Bone marrow (tissue), 2 donors: ENCODE measurements at places on chromosomes 3 and 15.

DNA sequence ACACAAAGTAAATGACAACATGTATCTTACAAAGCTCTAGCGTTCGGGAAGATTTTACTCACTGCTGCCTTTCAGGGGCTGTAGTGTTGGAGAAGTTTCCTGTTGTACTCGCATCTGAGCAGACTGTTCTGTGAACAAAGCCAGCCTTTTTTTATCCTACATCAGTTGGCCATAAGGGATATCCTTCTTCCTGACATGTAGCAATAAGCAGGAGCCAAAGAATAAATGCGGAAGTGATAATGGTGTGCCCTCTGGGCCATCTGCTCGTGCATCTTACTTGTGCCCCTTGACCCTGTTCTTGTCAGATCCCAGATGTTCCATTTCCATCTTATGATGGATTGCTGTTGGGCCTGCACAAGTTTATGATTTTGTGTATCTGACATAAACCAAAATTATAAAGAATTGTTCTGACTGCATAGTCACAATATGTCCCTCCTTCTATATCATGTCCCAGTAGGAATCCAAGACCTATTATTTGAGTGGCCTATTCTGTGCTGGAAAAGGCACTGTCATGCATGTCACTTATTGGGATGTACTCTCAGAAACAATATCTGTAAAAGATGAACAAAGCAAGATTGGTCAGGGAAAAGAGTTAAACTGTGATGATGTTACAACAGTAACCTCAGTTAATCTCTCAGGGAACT, 631.3 kb downstream of the NSUN3 start:
- no peak for DNase-seq

- DNase-seq, result peak; percentile 65
These were observed 34.3 kb downstream of the IRAK2 start for GRCh38 chr3:10198761-10199649.

DNA sequence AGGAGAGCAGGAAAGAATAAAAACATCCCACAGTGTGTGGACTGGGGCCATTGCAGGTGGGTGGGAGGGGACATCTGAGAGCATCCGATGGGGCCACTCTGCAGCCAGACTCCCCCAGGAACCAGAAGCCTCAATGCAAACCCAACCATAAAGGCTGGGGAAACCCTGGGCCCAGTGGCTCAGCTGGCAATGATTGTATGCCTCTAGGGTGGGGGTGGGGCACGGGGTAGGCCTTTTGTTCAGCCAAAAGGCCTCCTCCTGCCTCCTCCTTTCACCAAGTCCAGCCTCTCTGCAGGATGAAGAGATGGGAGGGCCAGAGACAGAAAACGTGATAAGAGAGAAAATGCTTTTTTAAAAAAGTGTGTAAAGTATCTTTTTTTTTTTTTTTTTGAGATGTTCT, 45.5 kb upstream of the HERC1 start:
- no peak for DNase-seq

- no peak for DNase-seq
These were observed 552.9 kb downstream of the DIPK2A start for GRCh38 chr3:144524531-144524930.

DNA sequence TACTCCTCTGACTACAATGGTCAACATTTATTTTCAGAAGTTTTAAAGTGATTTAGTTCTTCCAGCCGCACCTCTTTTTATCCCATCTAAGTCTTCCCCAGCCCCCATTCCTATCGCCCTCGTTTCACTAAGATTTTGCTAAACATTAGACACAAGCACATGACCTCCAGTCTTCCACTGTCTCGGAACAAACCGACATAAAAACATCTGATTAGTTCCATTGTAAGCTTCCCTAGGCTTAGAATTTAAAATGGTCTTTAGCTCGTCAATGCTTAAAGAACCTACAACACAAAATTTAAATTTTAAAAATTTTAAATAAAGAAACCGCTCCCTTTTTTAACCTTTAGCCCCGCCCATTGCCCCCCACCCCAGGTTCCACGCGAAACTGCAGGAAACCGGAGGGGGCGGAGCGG, 284 bp upstream of the TSC22D2 start:
- DNase-seq, result no peak

DNA sequence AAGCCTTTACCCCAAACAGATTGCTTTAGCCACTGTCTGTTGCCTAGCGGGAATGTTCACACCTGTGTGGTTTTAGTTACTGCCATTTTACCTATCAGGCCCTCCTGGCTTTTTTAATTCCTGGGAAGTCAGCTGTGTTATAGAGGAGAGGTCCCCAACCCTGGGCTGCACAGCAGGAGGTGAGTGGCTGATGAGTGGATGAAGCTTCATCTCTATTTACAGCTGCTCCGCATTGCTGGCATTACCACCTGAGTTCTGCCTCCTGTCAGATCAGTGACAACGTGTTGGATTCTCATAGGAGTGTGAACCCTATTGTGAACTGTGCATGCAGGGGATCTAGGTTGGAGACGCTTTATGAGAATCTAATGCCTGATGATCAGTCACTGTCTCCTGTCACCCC, 127.0 kb downstream of the MBNL1 start:
- DNase-seq, result no peak

DNA sequence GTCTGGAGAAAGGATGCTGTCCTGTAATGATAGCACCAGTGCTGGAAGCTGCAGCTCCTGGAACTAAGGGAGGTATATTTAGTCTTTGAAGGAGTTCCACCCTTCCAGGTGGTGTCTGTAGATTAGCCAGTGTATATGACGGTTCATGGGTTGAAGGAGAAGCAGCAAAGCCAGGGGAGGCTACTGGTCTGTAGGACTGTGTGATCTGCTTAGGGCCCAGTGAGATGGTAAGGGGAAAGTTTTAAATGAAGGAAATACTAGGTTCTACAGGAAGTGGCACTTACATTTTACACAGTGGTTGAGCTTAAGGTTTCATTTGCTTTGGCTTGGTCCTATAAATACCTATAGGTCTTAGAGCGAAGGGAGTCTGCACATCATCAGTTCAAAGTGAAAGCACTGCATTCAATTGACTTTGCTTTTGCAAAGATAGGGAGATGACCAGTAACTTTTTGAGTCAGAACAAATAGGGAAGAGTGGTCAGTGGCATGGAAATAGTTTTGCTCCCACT, 5.6 kb downstream of the SLC25A38 start:
- no peak for DNase-seq

DNA sequence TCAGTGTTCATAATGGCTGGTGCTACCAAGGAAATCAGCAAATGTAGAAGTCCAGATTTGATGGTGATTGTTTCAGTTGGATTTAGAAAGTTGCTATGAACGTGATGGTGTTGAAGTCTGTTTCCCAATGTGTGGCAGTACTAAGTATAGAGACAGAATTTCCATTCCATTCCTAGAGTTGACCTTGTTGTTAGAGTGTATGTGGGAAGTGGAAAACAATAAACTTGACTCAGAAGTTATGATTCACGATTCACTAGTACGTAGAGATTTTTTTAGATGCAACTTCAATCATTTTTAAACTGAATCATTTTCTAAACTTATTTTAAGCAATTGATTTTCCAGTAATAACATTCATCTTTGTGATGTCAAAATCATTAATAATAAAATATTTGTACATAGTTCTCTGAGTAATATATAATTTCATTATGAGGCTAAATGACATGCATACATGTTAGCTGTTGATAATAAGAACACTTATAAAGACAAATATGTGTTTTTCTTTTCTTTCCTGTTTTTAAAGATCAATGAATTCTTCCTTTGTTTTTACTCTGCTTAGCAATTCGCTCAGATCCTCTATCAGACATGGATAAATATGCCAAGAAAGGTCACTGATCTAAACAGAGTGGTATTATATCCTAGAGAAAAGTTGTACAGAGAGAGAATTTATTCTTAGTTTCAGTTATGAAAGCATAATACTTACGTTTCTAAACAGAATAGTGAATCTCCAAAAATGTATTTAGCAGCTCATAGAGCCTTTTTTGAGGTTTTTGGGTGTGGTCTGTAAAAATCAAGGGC, 108.8 kb upstream of the GPR149 start:
- DNase-seq, result no peak

- no peak for DNase-seq
These were observed 41.3 kb downstream of the ZNF445 start for GRCh38 chr3:44436181-44436580.

DNA sequence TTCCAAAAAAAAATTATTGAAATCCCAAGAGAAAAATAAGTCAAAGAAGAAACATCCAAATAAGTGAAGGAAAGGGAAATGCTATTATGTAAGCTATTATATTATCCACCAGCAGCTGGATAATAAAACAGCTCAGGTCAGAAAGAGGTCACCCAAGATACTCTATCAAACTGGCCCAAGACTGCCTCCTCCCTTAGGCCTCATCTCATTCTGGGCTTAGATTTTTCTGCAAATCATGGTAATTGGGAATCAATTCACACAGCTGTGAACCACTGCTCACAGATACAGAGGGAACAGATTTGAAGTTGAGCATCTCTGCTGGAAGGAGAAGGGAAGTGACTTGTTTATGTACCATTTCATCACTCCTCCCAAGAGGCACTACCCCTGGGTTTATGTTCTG, 294.6 kb upstream of the DPPA4 start:
- no peak for DNase-seq

- no peak for DNase-seq
These were observed 22.1 kb downstream of the HDAC11 start for GRCh38 chr3:13501958-13502790.

DNA sequence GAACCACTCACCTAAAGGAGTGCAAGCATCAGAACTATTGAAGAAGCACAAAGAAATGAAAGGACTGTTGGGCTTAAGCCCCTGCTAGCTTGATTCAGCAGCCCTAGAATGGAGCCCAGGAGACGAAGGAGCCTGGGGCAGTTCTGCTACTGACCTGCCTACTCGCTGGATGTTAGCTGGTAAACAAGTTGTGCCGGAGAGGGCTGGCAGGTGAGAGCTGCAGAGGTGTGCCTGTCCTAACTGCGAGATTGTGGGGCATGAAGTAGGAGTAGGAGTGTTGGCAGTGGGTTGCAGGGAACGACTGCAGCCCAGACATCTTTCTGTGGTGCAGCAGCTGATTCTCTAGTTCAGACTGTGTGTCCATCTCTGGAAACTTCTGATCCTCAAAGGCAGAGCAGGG, 75.2 kb upstream of the GSK3B start:
- DNase-seq, result no peak

DNA sequence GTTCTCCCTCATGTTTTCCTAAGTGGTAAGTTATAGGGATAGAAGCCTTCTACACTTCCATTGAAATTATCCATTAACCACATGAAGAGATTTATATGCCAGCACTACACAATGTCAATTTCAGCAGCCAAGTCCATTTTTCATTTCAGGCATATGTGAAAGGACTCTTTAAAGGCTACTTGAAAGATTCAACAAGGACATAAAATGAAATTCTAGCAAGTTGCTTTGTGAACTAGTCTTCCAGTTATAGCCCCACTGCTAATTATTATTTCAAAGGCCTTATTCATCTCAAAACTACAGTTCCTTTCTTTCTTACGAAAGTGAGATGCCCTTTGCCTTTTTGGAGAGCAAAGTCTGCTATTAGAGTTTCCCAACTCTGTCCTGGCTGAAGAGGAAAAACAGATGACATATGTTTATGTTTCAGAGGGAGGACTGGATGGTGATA, 66.0 kb upstream of the SLC2A2 start:
- no peak for DNase-seq

- DNase-seq, result no peak
These were observed 112.2 kb upstream of the ETV5 start for GRCh38 chr3:186220911-186221645.

GRCh38 chr15:88447741-88448140, 19.4 kb downstream of the MRPL46 start:
- no peak for DNase-seq

- DNase-seq, result no peak
These were observed 54.6 kb downstream of the GMNC start for GRCh38 chr3:190807719-190808375.

DNA sequence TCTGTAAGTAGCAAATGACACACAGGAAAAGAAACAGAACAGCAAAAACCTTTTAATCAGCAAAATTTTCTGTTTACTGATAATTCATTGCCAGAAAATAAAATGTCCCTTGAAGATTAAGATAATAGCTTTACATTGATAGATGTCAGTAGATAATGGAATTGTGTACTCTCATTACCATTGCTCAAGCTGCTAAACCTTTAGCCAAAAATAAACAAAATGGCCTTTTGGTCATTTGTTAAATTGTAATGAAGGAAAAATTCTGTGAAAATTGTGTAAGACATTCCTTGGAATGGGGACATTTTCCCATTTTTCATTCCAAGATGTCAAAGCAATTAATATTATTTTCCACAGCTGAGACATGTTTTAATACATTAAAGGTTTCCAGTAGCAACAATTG, 189.8 kb downstream of the PLOD2 start:
- no peak for DNase-seq

- no peak for DNase-seq
These were observed 103.0 kb downstream of the RPL22L1 start for GRCh38 chr3:170766823-170767575.

DNA sequence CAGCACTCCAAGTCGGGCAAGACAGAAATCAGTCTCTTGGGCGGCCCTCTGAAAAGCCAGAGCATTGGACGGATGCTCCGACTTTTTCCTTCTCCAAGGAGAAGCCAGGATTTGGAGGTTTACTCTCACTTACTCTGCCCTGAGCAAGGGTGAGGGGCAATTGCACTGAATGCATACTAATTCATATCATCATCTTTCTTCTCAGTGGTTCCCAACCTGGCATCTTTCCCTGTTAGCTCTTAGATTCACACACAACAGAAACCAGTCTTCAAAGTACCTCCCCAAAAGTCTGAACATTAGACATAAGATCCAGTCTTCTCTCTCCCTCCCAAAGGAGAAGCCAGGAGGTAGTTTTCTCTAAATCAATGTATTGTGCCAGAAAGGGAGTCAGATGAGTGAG, 219.2 kb downstream of the GREM1 start:
- DNase-seq, result no peak

GRCh38 chr15:50365971-50366370, 11.0 kb upstream of the GABPB1 start:
- DNase-seq, result no peak

GRCh38 chr15:25175033-25175788, 220.4 kb downstream of the SNRPN start:
- no peak for DNase-seq

DNA sequence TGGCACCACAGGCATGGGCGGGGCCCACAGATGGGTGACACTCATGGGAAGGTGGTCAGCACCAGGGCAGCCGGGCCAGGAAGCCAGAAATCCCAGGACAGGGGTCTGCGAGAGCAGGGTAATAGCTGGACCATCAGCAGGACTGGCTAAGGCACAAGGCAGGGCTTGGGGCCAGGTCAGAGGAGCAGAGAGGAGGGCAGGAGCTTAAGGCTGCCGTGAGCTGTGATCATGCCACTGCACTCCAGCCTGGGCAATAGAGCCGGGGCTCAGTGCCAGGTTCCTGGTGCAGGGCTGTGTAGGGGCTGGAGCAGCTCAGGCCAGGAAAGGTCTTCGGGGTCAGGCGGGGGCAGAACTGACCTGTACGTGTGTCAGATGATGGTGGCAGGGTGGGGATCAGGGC, 64.2 kb upstream of the LINGO1 start:
- no peak for DNase-seq

GRCh38 chr3:19070325-19070724, 78.0 kb upstream of the KCNH8 start:
- no peak for DNase-seq

DNA sequence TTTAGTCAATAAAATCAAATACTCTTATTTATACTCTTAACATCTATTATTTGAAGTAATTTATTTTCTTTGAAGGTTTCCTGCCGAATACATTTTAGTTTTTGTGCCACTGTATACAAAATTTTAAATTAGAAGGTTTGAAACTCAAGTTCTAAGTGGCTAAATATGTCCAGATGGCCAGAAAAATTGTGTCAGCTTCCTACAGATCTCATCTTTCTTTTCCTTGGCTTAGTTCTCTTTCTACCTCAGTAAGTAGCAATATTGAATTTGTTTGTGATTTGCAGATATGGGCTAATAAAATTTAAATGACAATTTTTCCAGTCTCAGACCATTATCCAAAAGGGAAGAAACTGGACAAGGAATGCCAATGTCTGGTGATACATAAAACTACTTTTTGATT, 452.1 kb downstream of the ROBO2 start:
- DNase-seq, result no peak
